ENCODE measurements at places on chromosomes 7 and 10.

DNA sequence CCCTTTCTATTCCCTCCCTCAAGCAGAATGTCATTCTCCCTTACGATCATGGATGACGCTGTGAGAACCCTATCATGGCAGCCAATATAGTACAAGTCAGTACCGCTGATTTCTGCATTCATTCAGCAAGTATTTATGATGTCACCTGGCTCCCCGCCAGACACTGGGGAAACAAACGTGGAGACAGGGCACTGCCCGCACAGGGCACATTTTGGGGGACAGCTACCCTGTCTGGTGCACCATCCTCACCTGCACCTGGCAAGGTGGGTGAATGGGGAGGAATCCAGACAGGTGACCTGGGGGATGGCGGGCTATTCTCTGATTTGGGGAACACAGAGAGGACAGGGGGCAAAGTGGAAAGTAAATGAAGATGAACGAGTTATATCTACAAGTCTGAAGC, 28.4 kb downstream of the MKI67 start:
- DNase-seq, result no peak

GRCh38 chr7:66883716-66884115, 37.3 kb upstream of the TMEM248 start:
- no peak for DNase-seq

GRCh38 chr7:28123752-28124151, 56.8 kb downstream of the JAZF1 start:
- no peak for DNase-seq

DNA sequence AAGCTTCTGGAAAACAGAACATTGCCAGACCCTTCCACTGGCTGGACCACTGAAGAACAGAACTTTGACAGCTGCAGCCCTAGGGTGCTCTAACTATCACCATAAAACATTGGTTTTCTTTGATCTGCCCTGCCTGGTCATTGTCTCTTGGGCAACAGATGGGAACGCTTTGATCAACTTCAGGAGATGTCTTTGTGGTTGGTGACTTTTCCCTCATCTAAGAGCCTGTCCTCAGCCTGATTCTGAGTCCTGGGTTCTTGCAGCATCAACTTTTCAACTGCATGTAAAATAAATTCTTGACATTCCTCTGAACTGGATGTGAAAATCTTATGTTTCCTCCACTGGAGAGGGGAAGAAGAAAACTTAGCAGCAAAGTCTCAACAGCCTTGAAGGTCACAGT, 53.1 kb upstream of the ZNRF2 start:
- no peak for DNase-seq

GRCh38 chr10:132574288-132574687, 36.7 kb downstream of the INPP5A start:
- DNase-seq, result no peak

DNA sequence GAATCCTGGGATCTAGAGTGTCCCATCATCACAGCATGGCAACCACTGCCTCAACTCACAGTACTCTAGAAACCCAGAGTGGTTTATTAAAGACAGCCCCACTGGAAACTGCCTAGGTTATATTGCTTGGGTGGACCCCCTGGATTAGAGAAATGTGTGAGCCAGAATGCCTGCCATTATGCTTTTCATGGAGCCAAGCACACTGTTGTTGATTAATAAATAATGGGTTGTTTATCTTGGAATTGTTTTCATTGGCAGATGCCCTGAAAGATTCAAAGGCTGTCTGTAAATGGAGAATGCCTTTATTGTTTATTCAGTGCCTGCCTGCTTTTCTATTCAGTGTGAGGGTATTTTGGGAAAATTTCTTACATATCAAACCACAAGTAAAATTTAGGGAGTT, 52.1 kb downstream of the GNAI1 start:
- no peak for DNase-seq

DNA sequence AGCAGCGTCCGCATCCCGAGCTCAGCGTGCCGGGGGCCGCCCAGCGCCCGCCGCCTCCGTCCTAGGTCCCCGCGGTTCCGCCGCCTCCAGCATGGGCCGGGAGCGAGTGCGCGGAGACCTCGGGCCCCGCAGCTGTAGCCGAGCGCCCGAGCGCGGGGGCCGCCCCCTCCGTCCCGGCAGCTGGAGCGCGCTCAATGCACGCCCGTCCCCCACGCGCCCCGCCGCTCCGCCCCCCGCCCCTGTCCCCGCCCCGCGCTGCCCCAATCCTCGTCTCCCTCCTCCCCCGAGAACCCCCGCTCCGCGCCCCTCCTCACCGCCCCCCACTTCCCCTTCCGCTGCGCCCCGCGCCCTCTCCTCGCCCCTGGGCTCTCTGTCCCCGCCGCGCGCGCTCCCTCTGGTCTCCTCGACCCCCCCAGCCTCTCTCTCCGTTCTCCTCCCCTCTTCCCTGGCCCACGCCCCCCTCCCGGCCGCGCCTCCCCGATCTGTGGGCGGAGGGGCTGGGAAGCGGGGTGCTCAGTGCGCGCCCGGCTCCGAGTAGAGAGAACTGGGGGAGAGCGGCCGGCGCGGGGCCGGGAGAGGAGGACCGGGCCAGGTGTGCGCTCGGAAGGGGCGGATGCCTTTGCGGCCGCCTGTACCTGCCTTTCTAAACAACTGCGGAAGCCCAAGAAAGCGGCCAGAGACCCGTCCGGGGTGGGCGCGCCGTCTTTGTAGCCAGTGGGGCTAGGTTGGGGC, at the start of gene VIPR2:
Gene VIPR2 (minus strand): TSS at position 110 of the 732 bp plus-strand sequence. CDS start 96 bp downstream, at position 14.
- DNase-seq, result peak; percentile 19

DNA sequence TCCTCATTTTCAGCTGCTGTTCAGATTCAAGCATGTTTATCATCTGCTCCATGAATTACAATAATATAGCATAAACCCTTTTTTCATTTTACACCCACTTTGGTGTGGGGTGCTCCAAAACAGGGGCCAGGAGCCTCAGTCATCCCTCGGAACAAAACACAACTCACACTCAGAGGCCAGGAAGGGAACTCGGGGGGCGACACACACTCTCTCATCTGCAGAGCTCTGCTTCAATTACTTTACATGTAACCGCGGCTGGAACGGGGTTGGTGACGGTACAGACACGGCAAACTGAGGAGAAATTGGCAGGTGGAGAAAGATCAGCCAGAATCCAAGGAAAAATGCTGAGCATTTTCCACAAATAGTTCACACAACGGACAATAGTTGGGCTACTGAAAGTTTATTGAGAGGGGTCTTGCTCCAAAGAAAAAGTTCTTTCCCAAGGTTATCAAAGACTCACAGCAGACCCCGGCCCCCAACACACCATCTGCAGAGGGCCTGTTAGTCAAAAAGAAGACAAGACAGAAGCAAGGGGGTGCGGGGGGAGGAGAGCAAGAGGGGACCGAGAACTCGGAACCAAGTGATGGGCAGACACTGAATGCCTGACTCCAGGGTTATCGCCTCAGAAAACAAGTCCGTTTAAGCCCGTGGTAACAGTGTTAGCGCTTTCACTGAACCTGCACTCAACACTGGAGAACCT, 20.5 kb downstream of the DIP2C start:
- DNase-seq, result no peak

- no peak for DNase-seq
These were observed 335.7 kb upstream of the SHH start for GRCh38 chr7:156147756-156148504.

- no peak for DNase-seq
These were observed 6.5 kb upstream of the IFT22 start for GRCh38 chr7:101328159-101328558.

DNA sequence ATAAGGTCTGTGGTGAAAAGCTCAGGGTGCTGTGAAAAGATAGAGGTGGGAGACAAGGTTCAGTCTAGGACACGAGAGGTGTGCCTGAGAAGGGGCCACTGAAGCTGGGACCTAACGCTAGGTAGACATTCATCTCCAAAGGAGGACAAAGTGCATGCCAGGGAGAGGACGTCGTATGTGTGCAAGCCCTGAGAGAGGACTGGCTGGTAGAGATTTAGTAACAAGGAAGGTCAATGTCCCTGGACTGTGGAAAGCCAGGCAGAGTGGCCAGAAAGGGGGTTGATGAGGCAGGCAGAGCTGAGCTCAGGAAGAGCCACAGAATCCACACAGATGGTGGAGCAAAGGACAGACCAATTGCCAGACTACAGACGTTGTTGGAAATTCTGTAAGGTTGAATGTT, 817.6 kb downstream of the CCSER2 start:
- DNase-seq, result no peak

DNA sequence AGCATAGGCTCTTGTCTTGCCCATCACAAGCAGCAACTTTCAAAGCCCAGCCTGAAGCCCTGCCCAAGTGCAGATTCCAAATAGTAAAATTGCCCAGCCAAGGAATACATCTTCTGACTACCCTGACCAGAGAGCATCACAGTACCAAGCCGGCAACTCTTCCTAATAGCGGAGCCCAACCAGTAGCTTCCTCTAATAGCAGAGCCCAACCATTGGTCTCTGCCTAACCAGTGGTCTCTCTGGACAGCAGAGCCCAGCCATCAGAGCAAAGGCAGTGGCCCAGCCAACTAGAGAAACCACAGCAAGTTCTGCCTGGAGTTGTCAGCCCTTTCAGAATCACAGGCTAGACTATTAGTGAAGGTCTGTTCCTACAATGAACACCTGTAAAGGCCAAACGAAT, 285.6 kb downstream of the HGF start:
- no peak for DNase-seq

DNA sequence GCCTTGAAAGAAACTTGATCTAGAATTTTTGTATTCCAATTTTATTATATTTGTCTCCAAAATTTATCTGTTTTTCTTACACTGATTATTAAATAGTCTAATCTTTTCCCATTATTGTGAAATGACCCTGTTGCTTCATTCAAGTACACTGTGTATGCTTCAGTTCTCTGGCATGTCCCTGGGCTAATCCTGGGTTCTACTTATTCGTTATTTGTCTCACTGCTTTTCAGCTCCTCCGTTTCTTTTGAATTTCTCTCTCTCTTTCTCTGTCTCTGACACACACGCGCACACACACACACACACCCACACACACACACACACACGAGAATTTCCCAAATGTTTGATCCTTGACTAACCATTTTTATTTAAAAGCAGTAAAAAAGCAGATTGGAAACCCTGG, 768.6 kb downstream of the NRG3 start:
- DNase-seq, result no peak

DNA sequence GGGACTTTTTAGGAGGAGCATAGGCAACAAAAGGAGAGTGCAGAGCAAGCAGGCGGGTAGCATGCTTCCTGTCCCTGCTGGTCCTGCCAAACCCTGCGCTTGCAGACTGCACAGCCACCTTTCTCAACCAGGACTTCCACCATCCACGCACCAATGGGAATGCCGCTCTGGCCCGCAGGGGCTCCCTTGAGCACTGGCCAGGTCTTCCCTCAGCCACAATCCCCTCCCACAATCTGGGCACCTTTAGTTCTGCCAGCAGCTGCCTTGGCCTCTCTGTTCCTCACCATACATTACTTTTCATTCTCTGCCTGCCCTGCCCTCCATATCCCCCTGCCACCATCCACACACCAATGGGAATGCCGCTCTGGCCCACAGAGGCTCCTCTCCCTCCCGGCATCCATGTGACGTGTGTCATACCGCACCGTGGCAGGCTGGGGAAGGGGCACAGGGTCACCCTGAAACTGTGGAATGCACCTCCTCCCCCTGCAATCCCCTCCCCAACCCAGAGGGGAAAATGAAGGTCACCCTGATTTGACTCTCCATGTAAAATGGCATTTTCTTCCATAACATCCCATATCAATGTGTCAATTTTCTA, 97.3 kb upstream of the MACROH2A2 start:
- no peak for DNase-seq

GRCh38 chr10:58358947-58359346, 24.1 kb downstream of the UBE2D1 start:
- DNase-seq, result no peak

- no peak for DNase-seq
These were observed 153.4 kb downstream of the BMPER start for GRCh38 chr7:34058801-34059135.

DNA sequence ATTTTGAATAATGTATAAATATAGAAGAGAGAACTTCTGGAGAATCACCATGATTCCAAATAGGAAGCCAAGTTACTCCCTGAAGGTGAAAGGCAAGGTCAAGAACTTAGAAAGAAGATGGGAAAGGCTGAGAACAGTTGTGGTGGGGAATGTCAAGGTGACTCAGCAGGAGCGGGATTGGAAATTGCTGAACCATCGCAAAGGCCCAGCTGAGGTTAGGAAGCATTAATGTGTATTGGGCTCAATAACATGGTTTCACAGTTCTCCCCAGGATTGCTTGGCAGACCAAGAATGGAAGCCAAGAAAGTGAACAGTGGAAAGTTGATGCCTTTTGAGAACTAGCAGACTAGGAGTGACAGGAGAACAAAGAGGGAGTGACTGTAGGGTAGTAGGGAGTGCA, 133.3 kb downstream of the VTI1A start:
- no peak for DNase-seq

DNA sequence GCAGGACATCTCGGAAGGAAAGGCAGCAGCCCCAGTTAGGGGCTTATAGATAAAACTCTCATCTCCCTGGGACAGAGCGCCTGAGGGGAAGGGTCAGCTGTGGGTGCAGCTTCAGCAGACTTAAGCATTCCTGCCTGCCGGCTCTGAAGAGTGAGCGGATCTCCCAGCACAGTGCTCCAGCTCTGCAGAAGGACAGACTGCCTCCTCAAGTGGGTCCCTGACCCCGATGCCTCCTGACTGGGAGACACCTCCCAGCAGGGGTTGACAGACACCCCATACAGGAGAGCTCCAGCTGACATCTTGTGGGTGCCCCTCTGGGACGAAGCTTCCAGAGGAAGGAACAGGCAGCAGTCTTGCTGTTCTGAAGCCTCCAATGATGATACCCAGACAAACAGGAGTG, 117.1 kb upstream of the POT1 start:
- DNase-seq, result no peak

DNA sequence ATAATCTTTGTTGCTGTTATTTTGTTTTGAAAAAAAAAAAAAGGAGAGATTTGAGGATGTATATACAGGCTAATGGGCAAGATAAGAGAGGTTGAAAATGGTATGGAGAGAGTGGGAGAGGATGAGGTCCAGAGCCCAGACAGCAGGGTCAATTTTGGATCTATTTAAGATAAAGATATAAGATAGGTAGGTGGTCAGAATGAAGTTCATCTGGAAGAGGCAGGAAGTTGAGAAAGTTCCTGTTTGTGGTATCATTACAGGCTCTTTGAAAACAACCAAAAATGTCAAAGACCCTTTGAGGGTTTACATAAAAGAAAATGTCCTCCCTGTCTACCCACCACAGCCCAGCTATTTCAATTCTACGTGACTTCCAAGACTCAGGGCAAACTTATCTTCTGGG, 7.5 kb downstream of the CEP41 start:
- DNase-seq, result no peak

DNA sequence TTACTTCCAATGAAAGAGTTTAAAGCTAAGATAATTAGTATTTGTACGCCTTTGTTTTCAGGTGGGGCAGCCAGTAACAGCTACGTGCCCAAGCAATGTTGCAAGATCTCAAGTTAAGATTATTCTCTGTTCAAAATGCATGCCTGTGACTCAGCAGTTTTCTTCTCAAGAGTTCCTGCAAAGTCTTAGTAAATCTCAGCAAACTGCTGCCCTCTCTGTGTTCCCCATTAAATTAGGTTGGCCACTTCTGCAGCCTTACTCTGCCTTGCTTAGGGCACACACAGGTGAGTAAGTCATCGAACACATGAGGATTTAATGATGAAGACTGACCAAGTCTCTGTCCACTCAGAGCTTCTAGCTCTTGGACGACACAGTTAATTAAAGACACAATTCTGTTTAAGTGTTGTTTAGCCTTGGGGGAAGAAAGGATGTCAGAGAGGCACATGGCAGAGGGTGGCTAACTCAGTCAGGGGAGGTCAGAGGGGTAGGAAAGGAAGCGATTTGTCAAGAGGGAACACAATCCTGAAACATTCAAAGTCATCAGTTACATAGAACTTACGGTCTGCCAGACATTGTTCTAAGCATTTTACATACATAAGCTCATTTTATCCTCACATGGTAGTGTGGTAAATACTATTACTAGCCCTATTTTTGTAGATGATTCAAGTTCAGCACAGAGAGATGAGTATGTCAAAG, 20.2 kb upstream of the SLC35G1 start:
- no peak for DNase-seq
